Foreskin melanocyte (primary cell): ENCODE measurements at places on chromosomes 11 and 22.

- DNase-seq, result no peak
These were observed 47.5 kb downstream of the NOX4 start for GRCh38 chr11:89443361-89444322.

DNA sequence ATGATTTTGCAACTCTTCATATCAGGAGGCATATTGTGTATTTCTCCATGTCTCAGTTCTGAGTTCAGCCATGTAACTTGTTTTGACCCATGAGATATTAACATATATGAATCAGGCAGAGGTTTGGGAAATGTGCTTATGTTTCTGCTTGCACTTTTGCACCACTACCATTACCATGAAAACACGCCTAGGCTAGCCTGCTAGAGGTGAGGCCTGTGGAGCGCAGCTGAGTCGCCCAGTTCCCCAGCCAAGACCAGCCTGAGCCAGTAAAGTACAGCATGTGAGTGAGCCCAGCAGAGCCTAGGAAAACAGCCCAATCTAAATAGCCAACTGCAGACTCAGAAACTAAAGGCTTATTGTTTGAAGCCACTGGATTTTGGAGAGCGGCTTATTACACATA, 18.4 kb upstream of the MYOD1 start:
- DNase-seq, result no peak

DNA sequence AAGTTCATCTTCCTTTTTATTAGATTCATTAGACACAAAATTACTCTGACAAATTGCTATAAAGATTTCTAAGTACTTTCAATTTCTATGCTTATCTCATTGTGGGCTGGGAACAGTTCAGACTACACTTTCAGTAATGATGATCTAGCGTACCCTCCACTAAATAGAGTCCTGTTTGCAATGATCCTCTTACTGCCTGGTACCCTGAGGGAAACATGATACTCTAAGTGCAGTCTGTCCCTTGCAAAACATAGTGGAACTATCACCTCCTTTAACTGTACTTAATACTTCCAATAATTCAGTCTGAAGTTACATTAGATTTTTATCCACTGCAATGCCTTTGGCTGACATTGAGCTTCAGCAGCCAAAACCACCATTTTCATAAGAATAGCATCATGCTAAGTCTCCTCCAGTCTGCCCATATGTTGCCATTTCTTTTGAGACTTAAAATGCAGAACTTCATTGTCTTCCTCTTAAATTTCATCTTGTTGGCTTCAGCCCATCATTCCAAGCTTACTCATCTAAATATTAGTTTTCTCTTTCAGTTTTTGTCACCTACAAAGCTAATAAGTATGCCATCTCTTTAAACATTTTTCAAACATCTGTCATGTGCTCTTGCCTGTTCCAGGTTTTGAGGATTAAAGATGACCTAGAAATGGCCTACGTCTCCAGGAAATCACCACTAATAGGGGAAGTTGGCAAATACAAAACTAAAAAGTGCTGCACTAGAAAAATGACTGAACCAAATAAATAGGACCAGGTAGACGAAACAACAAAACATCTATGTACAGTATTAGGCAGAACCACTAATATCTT, 55.5 kb downstream of the PAK1 start:
- no peak for DNase-seq

GRCh38 chr11:23212807-23213206, 352.5 kb upstream of the CCDC179 start:
- DNase-seq, result no peak

DNA sequence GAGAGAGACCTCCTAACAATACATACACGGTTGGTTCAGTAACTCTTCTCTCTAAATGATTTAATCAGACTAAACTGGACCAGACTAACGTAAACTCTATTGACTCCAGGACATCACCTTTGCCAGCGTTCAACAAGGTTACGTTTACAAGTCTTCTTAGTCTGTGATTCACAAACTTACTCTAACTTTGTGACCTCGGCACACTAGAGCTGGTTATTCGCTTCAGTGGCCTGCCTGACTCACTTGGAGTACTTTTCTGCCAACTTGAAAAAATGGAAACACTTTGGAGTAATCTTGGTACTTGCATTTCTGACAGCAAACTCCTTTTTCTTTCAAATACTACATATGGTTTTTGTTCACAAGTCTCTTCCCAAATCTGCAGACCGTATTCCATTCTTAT, 26.2 kb downstream of the MTMR2 start:
- no peak for DNase-seq

DNA sequence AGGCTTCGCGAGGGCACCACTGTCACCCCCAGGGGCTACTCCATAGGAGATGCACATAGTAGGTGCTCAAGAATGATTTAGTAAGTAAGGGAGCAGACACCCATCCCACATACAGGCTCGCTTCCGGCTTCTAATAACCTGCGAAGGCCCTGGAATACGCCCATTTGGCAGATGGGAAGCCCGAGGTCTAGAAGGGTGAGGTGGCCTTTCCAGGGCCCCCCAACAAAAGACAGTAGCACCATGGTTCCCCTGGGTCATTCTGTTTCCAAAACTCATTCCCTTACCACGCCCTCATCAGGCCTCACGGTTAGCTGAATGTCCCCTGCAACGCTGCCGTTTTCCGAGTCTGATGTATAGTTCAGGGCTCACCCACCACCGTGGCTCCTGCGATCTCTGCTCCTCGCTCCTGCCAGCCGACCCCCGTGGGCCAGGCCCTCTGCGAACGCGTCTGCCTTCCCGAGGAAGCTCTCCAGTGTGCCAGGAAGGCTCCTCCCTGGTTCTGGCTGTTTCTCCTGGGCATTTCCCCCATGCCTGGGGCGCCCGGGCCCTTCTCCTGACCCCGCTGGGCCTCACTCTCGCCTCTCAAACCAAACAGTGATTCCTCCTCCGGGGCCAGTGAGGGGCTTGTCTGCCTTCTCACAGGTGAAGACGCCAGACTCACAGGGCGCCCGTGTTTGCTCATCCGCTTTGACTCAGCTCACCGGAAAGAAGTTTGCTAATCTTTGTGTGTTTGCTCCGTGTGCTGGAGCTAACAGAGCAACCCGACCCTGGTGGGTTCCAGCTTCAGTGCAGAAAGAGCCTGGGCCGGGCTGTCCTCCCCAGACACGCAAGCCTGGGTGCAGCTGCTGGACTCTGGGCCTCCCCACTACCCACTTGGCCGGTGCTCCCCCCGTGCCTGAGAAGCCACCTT, 86.6 kb downstream of the RTL6 start:
- no peak for DNase-seq

DNA sequence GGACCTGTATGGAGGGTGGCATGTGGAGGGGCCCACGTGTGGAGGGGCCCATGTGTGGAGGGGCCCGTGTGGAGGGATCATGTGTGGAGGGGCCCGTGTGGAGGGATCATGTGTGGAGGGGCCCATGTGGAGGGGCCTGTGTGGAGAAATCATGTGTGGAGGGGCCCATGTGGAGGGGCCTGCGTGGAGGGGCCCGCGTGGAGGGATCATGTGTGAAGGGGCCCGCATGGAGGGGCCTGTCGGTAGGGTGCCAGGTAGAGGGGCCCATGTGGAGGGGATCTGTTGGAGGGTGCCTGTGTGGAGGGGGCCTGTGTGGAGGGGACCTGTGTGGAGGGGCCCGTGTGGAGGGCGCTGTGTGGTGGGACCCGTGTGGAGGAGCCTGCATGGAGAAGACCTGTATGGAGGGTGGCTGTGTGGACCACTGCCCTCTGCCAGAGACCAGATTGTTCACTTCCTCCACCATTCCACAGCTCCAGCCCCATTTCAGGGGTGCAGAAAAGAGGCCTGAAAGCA, 47.0 kb downstream of the IGLL5 start:
- DNase-seq, result no peak

- no peak for DNase-seq
These were observed 24.0 kb downstream of the PISD start for GRCh38 chr22:31637891-31638618.

DNA sequence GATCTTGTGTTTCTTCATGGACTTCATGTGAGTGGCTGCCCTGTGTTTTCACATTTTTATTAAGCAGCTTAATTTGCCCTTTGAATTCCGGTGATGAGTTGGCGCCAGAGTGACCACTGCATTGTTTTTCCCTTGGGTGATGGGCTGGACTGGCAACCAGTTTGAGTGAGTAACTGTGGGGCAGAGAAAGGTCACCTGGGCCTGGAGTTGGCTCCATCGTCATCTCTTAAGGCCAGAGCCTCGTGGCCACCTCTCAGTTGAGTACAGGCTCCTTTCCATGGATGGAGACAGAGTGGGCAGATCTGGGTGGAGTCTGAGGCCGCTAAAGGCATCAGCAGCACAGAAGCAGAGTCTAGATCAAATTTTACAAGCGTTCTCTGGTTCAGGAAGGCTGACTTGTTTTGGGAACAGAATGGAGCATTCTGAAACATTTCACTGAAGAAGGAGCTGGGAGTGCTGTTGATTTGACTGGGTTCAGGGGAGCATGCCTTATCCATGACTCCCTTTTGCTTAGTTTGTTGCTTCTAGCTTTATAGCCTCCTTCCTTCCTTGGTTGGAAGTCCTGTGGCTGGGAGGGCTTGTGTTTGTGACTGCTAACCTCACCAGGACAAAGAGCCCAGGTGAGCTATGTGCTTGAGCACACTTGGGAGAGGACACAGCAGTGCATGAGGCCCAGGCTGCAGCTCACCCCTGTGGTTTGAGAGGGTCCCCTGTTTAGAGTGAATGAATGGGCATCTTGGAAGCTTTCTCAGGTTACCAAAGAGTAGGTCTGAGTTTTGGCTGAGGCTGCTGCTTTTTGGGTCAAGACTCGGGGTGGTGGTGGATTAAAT, 7.8 kb downstream of the BCR start:
- no peak for DNase-seq

GRCh38 chr22:30221121-30221992, 25.2 kb downstream of the LIF start:
- DNase-seq, result no peak

DNA sequence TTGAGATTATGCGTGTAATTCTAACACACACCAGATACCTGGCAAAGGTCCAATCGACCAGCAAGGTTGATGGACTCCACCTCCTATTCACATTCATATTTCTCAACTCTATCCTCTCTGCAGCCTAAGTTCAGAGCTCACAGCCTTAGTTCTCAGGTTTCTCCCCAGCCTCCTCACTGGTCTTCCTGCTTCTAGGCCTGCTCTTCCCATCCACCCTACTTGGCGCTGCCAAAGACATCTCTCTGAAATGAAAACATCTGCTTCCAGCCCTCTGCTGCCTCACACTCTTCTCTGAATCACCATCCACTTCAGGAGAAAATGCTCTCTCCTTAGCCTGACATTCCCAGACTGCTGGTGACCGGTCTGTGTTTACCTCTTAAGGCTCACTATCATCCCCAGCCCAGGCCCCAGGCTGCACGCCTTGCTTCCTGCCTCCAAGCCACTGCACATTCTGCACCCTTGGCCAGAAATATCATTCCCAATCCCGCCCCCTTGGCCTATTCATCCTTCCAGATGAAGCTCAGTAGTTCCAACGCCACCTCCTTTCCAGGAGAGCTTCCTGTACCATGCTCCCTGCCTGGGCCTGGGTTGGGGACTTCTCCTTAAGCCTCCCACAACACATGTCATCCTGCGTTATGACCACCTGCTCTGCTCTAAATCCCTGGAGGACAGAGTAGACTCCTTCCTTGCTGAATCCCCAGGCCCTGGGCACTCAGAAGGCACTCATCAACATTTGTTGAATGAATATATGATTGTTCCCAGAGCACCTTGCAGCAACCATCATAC, 3.5 kb downstream of the ARRB1 start:
- no peak for DNase-seq

DNA sequence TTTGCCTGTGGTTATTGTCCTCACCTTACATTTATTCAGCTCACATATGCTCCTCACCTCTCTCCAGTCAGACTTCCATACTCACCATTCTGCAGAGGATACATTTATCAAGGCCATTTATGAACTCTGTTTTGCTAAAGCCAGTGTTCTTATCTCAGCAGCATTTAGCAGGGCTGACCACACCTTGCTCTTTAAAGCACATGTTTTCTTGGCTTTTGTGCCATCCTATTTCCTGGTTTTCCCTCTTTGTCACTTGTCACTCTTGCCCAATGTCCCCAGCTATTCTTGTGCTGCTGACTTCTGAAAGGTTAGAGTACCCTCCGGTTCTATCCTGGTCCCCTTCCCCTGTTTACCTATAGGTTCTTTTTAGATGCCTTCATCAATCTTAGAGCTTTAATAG, 446.6 kb downstream of the NELL1 start:
- DNase-seq, result no peak

- no peak for DNase-seq
These were observed 29.8 kb downstream of the ABTB2 start for GRCh38 chr11:34327804-34328631.

- no peak for DNase-seq
These were observed 24.4 kb upstream of the IZUMO1R start for GRCh38 chr11:94279996-94280395.

DNA sequence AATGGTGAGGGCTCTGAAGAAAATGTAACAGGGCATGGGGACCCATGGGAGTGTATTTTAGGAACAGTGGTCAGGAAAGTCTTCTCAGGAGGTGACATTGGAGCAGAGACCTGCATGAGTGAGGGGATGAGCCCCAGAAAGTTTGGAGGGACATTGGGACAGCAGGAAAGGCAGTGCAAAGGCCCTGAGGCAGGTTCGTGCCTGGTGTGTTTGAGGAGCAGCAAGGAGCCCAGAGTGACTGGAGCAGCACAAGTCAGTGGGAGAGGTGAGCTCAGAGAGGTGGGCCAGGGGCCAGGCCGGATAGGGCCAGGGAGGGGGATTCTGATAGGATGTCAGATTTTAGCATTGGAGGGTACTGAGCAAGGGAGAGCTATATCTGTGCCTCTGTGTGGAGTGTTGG, 80.0 kb upstream of the CRYBB3 start:
- no peak for DNase-seq

DNA sequence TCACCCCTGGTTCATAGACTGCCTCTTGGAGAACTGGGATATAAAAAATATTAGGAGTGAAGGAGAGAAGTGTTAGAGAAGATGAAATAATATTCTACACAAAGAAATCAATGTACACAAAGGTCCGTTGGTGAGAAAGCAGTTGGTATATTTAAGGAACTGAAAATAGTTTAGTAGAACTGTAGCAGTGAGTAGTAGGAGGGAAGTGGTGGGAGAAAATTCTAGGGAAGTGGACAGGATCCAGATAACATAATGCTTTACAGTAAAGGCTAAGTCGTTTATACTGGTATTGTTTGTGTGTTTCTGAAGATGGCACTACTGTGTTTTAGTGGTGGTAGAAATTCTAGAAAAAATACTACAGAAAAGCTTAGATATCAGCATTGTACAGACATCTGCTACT, 120.8 kb upstream of the CHORDC1 start:
- no peak for DNase-seq

DNA sequence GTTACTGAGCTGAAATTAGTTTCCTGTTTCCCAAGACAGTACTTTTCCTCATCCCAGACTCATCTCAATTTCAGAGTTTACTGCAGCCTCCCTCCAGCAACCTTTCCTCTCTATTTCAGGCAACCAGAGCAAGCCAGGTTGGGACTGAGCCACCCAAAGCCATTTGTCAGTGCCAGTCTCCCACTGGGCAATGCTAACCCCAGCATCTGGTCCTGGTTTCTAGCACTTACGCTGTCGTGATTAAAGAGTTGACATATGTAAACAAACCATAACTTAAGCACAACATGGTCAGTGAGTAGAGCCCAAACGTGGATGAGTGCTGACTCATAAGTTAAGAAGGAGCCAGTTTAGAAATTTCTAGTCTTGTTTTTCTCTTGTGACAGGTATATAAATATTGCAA, 119.6 kb upstream of the BLID start:
- DNase-seq, result no peak

- DNase-seq, result no peak
These were observed 147.2 kb downstream of the CTTN start for GRCh38 chr11:70545610-70545912.
